ENCODE measurements at places on chromosomes 6 and 20.

DNA sequence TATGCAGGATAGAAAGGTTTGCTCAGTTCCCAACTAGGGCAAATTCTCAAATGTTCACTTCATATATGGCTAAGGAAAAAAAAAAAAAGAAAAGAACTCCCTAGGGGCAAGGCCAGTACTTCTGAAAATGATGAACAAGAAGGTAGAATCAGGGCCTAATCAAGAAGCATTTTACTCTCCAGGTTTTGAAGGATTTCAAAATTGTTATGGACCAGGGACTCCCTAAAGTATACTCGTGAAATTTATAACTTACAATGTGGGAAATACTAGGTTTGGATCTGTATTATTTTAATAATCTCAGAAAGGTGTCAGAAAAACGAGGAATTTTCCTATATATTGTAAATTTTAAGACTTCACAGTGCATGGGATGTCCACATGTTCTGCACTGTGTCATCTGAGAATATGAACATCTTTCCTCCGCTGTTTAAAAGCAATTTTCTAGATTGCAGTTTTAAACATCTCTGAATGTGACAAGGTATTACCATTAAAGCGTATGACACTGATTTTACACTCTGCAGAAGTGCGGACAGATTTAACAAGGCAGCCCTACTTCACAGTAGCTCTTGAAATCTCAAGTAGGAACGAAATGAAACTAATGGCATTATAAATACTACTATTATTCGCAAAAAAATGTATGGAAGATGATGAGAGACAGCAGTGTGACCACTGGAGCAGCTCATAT lies 14.0 kb downstream of the PLAGL1 start:
- DNase-seq: no peak

GRCh38 chr20:32056708-32057483 lies 4.9 kb downstream of the HCK start:
- no peak for DNase-seq

GRCh38 chr20:49641683-49642656 lies 71.7 kb downstream of the B4GALT5 start:
- DNase-seq: no peak

GRCh38 chr6:46116289-46116688 lies 13.5 kb upstream of the ENPP4 start:
- DNase-seq: no peak

DNA sequence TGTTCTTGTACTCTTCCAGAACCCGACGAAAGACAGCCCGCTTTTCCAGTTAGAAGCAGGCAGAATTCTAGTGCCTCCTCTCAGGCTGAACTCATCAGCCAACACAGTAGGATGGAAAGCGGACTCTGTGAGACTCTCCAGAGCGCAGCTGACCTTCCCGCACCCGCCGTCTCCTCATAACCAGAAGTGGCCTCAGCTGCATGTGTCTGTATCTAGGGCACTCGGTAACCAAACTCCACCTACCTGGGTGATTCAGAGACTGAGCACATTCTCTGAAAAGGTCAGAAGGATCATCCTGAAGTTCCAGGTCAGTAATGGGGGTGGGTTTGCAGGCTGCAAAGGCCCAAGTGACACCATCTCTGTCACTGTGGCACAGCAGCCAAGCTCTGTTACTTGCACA lies 66.7 kb upstream of the NFATC2 start:
- no peak for DNase-seq

All from stimulated activated CD8-positive, alpha-beta memory T cell treated with anti-CD3 and anti-CD28 coated beads, Interleukin-7, amount 100 ng/mL, for 1 hour (primary cell).